ENCODE measurements at places on chromosomes 4 and X.

- DNase-seq: no peak
These were observed 55.0 kb downstream of the PRPS1 start for GRCh38 chrX:107683124-107683895.

- DNase-seq: no peak
These were observed 720 bp upstream of the STK26 start for GRCh38 chrX:132022198-132022966.

DNA sequence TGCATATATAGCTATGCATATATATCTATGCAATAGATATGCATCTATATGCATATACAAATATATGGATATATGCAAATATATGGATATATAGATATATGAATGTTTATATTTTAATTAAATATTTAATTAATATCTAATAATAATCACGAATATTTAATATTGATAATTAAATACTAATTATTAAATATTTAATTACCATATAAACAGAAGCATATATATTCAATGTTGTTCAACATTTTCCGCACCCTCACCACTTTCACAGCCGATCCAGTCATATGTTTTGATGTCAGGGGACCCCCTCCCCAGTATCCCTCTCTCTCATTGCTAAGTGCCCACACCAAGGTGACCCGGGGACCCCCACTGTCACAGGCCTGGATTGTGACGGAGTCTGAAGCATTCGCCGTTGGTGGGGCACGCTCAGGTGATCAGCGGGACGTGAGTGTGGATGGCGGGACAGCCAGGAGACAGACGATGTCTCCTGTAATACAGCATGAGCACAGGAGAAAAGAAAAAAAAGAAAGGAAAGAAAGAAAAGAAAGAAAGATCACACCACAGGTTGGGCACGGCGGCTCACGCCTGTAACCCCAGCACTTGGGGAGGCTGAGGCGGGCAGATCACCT is 199.7 kb downstream of the CRLF2 start:
- no peak for DNase-seq

DNA sequence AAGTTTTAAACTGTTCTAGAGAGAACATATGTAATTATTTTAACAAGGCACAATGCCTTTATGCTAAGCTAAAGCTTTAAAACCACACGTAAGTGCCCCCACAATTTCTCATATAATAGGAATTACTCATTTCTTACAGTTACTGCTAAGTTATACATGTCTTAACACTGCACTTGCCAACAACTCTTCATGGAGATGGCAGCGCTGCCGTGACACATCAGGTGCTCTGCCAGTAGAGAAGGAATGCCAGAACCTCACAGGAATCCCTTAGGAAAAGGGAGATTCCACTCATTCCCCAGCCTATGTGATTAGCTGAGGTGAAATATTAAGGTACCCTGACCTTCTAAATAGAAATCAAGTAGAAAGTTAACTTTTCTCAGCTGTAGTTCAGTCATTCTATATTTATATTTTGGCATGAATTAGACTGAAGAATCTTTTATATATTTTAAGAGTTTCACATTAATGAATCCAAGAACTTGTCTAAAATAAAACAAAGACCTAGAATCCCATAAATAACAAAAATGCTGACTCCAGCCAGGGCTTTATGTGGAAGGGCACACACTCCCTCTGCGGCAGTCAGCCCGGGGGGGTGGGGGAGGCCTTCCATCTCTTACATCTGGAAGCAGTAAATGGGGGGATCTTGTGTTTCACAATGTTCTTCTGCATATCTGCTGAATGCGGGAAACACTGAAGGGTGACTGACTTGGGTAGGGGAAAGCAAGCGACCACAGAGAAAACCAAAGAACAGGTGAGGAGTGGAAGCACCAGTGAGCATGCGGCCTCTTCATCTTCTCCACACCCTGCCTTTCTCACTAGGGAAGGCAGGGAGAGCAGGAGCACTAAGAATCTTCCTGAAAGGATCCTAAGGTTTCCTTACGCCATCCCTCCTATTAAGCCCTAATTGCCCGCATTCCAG is 23.7 kb downstream of the ACSL1 start:
- no peak for DNase-seq

DNA sequence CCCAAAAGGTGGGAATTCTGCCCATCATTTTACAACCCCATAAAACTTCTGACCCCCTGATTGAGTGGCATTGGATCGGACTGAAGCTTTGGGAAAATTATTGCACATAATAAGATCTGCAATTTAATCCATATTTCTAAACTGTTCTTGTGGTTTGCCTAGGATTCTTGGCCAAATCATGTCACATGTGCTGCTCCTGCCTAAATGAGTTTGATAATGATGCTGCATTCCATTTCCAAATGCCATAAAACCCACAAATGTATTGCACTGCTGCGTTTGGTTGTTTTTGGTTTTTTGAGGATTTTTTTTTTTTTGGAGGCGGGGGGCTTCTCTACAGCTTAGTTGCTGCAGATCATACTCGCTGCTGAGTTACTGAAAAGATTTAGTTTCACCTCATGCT is 153.6 kb downstream of the QDPR start:
- DNase-seq: no peak
